ENCODE measurements at places on chromosomes 4 and X. TPM values are rescaled to one million over a fixed set of nuclear protein-coding genes. Genes with fewer than 3 reads are reported as not detected.
A peak's percentile ranks its signal among the peaks of the same experiment; 100 is the strongest.

DNA sequence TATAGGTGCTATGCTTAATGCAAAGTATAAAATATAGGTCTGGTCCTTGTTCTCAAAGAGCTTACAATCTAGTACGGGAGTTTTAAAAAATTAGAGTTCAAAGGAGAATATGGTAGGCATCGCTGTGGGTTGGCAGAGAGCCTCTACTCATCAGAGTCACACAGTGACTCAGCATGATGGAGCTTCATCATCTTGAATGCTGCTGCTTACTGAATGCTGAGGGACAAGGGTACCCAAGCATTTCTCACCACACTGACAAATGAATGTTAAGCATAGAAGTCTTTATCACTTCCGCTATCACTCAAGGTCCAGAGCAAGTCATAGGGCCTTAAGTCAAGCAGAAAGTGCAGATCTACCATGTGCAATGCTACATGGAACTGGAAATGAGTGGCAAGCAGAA lies 268.6 kb upstream of the IGFBP7 start:
- DNase-seq: peak; percentile 2

Gene EDA2R
- total RNA-seq: 0.40 TPM

DNA sequence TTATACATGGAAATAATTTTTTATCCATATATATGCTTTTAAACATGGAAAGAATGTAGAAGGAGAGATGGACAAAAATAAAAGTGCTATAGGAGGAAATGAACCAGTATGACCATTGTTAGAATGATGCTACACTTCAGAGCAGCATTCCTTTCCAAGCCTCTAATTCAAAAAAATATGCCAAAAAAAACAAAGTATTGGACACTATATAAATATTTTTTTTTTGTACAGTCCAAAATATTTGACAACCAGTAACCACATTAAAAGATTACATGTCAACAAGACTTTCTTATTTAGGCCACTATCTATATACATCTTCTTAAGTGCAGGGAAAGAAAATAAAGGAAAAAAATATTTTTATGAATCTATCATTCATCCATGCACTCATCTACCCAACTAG lies 198.6 kb downstream of the LRBA start:
- no peak for DNase-seq

GRCh38 chr4:113636877-113637276 lies 124.7 kb downstream of the CAMK2D start:
- DNase-seq: peak; percentile 64

DNA sequence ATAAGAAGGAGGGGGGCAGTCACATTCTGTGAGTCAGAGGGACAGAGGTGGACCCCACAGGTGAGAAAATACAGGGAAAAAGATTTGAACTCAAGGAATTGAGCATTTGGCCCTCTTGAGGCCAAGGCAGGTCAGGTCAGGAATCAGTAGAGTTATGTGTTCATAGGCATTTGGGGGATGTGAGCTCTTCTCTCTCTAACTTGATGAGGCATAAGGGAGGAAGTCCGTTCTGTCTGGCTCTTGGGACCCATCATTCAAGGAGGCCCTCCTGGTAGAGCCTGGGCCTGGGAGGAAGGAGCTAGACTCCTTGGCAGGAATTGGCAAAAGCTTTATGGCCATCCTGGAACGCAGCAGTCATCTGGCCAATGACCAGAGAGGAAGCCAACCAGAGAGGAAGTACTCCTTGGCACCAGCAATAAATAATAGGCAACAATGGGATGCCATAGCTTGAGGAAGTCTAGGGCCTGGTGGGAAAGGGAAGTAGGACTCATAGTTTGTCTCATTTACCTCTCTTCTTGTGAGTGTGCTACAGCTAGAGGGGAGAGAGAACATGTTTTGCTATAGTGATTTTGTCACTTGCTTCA lies 53.0 kb downstream of the MSN start:
- no peak for DNase-seq

GRCh38 chr4:135605076-135605475 lies 1403.5 kb upstream of the PABPC4L start:
- DNase-seq: no peak

DNA sequence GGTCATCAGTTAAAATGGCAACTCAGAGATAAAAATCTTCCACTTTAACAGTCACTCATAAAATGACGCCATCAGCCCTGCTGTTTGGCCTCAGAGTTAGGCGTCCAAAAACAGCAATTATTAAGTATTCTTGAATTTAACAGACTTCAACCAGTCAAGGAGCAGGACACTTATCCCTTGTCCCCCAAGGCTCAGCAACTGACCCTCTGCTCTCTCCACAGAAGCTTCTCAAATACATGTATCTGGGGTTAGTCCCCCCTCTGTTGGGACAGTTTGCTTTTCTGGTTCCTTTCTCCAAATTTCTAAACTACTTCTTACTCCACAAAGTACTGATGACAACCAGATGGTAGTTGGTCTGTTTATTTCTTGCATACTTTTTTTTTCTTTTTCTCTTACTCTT lies 54.4 kb downstream of the SOD3 start:
- no peak for DNase-seq
